NCI-H446 (cell line): ENCODE measurements at places on chromosomes 6 and 20.
A peak's percentile ranks its signal among the peaks of the same experiment; 100 is the strongest.

DNA sequence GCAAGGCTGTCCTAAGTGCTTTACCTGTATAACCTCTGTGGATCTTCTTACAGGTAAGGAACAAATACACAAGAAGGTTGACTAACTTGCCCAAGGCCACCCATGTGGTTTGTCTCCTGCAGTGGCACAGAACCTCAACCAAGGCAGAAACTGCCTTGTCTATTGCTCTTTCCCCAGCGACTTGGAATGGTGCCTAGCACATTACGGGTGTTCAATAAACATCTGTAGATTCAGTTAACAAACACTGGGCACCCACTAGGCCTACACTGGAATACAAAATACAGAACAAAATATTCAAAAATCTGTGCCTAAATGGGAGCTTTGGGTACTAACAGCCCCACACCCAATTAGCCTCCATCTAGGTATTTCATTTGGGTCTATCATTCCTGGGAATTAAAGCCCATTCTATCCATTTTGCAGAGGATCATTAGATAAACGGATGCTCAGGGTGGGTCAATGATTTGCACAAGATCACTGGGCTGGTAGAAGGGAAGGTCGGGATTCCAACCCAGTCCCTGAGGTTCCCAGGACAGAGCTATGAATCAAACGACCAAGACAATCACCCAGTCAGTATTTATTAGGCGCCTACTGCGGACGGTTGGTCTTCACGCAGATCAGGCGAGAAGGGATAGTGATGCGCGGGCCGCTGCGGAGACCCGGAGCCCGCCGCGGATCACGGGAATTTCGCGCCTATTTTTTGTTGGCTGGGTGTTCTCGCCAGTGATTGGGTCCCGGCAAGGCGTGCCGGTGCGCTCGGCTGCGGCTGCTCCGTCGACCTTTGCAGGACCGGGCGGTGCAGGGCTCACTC lies at the start of gene STK35:
Gene STK35, plus strand, starts transcription at position 771 of the 808 bp plus-strand sequence. CDS start 55 bp downstream, outside the sequence.
- peak; percentile 86 for DNase-seq

DNA sequence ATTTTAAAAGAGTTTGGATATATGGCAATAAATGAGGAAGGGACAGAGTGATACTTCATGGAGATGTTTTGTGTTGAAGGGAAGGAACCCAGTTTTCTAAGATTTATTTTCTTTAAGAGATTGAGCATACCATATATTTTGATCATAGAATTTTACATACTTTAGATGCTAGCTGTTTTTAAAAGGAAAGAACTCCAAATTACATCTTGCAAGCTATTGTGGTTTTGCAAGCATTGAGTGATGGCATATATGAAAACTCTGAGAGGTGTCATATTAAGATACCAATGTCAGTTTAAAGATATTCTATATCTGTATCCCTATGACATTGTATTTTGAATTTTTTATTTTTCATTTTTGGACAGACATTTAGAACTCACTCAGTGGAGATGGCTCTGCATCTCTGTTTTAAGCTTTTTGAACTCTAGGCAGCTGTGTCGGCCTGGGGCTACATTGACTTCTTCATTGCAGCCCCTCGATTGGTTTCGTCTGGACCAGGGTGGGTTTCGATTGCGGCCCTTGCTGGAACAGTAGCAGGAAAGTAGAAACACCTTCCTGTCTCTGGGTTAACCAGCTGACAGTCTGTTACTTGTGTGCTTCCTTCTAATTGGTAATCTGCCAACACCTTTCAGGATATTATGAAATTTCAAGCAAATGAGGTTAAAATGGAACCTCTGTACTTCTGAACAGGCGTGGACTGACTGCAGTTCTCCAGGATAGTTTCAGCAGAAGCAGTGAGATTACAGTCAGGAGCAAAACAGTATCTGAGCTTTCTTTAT lies 14.0 kb downstream of the IGF2R start:
- no peak for DNase-seq

DNA sequence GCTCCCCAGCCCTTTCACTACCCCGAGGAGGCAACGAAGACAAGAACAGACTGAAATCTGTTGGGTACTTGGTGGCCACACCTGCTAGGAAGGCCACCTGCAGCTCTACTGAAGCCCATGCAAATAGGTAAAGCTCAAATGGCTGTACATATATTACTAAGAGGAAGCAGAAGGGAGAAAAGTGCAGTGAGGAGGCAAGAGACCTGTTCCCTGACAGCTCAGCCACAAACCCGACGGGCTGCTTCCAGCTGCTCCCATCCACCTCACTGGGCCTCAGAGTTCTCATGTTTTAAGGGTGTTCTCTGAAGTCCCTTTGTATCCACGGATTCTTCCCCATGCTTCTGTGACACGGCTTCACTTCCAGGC lies 24.6 kb downstream of the TRAM2 start:
- no peak for DNase-seq

- DNase-seq: no peak
These were observed 586.8 kb upstream of the MAP3K7 start for GRCh38 chr6:91173651-91174050.

DNA sequence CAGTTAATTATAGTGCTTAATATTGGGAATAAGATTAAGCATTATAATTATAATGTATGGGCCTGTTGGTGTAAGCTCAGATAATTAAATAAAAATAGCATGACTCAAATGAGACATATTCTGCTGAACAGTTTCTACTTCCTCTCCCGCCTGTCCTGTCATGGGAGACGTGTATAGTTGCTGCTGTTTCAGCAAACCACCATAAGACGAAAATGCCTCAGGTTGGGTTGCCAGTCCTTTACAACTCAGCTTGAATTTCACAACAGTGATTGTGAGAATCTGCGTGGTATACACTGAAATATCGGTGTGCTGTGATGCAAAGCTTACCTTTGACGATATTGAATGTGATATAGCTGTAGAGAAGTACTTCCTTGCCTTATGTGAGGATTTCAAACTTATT lies 99.5 kb downstream of the POPDC3 start:
- no peak for DNase-seq

DNA sequence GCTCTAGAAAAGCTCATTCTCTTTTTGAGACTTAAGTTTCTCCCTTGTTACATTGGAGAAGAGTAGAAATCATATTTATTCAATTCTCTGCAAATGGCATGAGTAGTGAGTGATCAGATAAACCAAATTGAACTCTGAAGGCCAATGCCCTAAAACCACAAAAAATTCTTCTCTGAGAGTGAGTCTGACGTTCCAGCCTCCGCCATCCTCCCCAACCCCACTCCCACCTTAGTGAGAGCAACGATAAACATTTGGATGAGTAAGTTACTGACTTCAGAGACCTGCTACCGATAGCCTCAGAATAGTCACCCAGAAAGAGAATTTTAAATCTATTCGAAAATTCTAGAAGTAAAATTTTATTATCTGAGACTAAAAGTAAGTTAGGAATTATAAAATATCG lies 94.6 kb downstream of the TFAP2A start:
- no peak for DNase-seq

- DNase-seq: no peak
These were observed 24.9 kb downstream of the SAYSD1 start for GRCh38 chr6:39090036-39090435.

- peak; percentile 20 for DNase-seq
These were observed 1.5 kb downstream of the LIN28B start for GRCh38 chr6:104958178-104959025.

DNA sequence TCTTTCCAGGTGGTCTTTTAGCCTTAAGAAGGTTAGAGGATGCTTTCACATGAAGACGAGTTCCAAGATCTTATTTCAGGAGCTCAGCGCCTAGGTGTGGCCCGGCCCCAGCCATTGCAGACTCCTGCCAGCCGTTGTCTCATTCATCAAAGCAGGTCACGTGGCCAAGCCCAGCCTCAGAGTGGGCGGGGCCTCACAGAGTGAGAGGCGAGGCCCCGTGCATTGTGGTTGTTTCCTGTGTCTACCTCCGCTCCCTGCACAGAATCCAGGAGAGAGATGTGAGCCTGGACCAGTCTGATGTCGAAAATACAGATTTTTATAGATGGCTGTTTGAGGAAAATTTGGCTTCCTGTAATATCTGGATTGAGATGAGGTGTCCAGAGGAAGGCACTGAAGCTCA lies 49.2 kb upstream of the CST5 start:
- DNase-seq: no peak

- peak; percentile 3 for DNase-seq
These were observed 7.8 kb downstream of the IL22RA2 start for GRCh38 chr6:137165375-137166246.

GRCh38 chr6:76706631-76707030 lies 634.2 kb upstream of the IMPG1 start:
- DNase-seq: no peak

DNA sequence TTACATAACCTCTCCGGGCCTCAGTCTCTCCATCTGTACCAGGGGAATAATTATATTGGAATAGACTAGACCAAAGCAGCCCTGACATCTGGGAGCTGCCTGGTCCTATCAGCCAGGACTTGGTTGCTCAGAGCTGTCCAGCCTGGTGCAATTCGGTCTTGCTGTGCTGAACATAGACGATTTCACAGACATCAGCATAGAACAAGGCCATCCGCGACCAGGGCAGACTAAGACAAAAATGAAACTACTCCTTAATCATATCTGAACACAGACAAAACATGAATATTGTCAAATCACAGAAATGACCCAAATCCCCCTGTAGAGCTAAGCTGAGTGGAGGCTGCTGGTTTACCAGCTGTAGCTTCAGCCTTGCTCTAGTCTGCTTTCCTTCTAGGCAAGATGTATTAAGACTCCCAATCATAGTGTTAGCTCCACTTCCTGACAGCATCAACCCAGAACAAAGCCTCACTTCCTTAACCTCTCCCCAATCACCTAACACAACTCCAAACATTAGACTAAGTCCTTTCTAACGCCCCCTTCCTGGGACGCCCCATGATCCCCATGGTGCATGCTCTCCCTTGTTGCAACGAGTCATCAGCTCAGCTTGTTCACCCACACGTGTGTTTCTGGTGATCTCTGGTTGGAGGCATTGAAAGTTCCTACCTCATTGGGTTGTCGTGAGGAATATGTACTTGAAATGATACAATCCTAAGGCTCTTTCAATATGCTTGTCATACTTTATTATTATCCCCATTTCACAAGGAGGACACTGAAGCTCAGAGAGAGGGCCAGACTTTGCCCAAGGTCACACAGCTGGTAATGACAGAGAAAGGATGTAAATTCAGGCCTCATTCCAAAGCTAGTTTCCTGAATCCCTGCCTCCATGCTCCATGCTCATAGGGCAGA lies 3.5 kb upstream of the MAPK13 start:
- DNase-seq: no peak

DNA sequence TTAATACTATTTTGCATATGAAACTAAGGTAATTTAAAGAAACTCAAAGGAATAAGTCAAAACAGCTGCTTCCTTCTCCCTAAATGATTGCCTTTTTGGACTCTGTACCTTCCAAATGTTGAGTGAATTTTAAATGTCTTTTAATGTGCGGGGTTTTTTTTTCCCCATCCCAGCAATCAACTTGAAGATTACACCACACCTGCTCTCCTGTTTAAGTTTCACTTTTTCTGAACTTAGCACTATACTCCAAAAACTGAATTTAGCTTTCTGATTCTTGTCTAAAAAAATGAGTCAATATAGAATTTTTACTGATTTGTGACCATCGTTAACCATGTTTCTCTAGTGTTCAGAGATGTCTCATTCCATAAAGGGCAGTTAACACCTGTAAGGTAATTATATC lies 220.8 kb upstream of the THEMIS start:
- DNase-seq: no peak

GRCh38 chr6:13089296-13089994 lies 238.9 kb downstream of the TBC1D7 start:
- no peak for DNase-seq

DNA sequence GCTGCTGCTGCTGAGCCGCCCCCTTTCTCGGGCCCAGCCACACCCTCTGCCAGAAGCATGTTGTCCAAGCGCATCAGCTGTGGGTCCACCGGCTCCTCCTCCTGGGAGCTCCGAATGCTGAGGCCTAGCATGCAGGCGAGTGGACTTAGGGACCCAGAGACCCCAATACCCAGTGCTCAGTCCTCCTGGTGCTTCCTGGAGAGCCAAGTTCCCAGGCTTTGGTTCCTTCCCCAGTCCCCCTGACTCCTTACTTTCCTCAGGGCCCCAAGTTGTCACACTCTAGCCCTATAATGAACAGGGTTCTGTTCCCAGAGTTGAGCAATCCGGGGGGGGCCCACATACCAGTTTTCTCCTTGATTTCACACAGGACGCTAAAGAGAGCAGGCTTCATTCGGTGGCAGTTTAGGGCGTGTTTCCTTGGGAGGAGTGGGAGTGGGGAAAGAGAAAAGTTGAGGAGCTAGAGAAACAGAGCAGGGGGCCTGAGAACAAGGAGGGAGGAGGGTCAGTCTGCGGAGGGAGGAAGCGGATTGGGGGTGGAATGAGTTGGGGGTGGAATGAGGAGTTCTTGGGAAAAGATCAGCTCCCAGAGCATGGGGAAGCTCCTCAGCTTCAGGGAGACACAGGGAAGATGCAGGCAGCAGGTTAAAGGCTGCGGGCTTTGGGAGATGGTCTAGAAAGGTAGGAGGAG lies 1.5 kb downstream of the PBX2 start:
- no peak for DNase-seq

DNA sequence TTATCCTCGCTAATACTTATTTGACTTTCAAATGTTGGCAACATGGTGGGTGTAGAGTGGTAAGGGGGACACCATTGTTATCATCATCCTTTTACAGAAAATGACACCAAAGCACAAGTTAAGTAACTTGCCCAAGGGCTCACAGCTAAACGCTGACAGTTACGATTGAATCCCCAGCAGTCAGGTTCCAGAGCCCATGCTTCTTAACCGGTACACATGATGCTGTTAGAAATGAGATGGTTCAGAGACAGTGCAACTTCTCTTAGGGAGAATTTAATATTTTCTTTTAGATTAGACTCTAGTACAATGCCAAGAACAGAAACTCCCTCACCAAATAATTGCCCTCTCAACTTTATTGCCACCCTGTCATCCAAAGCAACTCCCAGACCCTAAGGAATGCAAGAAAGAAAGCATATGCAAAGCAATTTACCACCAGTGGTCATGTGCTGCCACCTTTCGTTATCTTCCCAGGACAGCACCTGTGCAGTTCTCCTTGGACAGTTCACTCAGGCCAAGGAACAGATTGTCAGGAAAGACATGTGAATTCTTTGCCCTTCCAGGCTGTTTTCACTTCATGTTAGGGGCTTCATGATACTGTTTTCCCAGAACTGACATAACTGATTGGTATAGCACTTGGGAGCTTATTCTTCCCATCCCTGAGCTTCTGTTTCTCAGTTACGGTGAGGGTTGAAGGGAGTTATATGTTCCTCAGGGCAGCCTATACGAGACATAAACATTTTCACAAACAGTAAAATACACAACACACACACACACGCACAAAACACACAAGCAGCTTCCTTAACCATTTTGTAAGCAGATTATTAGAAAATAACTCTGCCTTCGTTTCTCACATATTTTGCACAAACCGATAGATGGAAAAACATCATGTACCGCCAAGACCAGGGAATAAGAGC lies 5.1 kb downstream of the HLA-DMA start:
- DNase-seq: peak; percentile 5

DNA sequence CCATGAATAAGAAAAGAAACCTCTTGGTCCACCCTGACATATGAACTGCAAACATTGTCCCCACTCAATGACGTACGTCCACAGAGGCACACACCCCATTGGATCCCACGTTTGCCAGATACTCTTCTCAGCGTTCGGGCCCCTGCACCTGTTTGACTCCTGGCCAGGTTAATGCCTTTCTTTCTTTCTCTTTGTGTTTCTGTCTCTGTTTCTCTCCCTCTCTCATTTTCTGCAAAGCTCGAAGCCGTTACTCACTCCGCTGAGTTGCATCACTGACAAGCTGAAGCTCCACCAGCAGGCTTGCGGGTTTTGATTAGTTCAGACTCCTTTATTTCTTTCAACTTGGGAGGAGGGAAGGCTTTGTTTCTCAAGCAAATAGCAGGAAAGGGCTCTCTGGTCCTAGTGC lies 135.5 kb upstream of the SUPT3H start:
- no peak for DNase-seq

- no peak for DNase-seq
These were observed 33.1 kb downstream of the HBS1L start for GRCh38 chr6:135021310-135022049.

GRCh38 chr6:28565823-28566526 lies 40.3 kb downstream of the GPX5 start:
- no peak for DNase-seq
